ENCODE measurements at places on chromosomes 11 and 22.
A peak's percentile ranks its signal among the peaks of the same experiment; 100 is the strongest.

DNA sequence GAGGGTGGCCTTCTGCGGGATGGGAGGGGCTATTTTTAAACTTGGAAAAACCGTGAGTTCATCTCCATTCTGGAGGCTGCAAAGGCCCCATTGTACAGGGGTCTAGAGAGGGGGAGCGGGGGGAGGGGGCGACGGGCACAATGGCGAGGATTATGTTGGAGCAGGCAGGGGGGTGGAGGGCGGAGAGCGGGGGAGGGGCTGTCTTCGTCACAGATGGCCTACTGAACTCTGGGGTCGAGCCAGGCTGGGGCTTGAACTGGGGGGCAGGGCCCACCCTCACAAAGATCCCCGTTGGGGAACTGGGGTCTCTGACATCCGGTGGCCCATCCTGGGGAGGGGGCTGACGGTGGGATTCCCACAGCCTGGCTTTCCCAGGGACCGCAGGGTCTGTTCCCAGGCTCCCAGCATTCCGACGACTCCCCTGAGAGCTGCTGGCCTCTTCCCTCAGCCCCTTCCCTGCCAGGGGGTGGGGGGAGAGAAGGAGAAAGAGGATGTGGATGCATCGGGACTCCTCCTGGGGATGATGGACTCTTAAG, 3.4 kb upstream of the MCAM start:
- peak; percentile 14 for DNase-seq

DNA sequence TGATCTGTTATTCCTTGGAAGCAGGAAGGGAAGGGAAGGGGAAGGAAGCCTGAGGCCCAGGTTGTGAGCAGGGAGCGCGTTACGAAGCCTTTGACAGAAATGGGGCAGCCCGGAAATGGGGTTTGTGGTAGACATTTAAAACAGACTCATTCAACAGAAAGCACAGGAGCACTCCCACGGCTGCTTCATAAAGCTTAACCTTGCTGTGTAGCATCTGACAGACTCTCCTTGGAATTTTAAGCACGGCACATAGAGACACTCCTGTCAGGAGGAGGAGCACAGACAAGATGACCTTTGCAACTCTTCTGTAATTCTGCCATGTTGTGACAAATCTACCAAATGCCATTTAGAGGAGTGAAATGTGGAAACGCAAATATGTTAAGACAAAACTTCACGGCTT, 131.6 kb downstream of the FBXO7 start:
- no peak for DNase-seq

DNA sequence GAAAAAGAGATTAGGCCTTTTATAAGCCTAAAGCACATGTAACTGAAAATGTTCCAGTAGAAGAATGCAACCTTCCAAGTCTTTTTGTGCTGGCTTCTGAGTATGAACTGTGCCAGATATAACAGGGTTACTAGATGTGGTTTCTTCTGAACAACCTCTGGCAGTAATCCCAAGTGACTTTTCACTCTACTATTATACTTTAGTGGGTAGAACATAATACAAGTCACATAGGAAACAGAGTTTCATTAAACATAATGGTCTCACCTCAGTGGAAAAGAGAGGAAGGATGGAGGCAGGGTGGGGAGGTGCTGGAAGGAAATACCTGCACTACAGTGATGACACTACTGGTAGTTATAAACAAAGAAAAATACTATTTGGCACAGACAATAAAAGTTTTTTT, 81.3 kb downstream of the PHF21A start:
- DNase-seq, result no peak

DNA sequence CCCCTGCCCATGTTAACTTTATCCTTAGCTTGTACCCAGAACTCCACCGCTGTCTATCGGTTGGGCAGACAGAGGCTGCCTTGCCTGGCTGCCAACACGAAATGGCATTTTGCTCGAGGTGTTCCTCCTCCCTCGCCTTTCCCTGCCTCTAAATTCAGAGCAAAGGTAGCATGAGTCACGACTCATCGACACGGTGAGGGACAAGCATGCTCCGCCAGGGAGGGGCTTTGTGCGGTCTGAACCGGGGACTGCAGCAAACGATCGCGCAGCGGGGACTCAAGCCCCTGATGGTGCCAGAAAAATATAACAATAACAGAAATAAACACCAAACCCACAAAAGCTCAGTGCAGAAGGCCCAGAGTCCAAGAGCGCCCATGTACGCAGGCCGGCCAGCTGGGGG, 52.3 kb downstream of the RTL6 start:
- DNase-seq, result no peak

- DNase-seq, result no peak
These were observed 82.2 kb downstream of the RPS6KA4 start for GRCh38 chr11:64441127-64441526.

DNA sequence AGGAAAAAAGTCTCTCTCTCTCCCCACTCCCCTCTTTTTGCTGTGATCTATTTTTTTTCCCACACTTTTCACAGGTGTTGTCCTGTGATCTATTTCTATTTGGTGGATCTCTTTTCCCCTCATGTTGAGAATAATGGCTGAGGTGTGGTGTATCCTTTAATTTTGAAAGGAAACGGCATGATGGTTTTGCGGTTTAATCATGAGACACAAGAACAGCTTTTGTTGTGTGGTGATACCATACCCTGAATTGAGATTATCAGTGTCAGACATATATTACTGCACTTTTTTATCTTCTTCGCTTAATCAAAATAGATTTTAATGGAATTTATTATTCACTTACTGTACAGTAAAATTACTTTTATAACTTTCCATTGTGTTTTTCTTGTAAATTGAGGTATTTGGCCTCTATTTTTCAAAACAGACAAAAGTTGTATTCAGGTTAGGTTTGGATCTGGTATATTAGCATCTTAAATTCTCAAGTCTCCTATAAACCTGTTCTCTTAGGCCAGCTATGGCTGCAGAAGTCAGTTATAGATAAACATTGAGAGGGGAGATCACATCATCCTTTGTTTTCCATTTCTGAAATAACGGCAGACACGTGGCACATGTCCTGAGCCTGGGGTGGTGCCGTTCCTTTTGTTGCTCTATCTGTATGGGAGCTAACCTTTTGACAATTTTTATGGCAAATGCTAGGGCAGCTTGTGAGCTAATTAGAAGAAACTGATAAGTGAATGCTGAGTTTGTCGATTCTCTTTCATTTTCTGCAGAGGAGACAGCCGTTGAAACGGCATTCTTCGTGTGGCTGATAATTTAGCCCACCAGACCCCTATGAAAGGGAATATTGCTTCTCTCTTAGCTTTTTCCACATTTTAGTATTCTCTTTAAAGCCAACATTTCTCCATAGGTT, 25.8 kb downstream of the NF2 start:
- DNase-seq, result no peak

DNA sequence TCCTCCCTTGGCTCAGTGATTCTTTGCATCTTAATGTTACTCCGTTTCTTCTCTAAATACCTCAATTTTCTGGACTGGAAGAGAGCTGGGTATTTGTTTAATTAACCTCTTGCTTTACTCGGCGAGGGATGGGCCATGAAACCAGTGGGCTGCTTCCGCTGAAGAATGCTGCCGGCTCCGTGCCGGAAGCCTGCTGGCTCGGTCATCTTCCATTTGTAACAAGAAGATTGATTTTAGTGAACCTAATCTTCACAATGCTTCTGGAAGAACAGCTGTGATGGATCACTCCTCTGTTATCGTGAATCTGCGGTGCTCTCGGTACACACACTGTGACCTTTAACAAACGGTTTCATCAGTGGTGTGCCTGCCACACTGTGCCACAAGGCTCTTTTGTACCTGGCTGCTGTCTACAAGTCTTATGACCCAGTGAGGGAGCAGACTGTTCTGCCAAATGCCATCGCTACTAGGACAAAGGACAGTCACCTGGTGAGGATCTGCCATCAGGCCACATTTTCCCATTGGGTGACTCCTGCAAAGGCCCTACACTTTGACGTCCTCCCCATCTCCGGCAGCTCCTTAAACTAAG, 25.3 kb upstream of the PARVB start:
- no peak for DNase-seq

GRCh38 chr11:73716153-73717056, 44.5 kb downstream of the RAB6A start:
- peak; percentile 59 for DNase-seq

DNA sequence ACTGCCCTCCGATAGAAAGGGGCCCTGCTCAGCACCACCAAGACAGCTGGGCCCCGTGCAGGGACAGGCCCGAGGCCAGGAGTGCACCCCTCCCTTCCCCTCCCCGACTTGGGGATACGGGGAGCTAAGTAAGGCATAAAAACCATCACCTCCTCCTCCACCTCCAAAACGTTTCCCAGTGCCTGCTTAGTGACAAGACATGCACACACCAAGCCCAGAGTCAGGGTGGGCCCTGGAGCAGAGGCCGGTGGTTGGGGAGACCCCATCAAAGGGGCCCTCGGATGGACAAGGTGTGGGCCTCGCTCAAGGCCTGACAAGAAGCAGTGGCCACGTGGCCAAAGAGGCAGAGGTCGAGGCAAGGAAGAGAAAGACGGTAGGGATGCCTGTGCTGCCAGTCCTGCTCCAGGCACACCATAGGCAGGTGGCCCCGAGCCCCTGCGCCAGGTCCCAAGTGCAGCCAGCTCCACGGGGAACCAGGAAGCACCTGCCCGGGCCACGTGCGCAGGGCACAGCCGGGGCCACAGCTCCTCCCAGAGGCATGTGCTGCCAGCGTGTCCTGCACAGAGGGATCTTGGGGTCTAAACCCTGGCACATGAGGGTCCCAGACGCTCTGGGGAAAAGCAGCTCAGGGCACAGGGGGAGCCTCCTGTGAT, 53.0 kb downstream of the BRD1 start:
- DNase-seq, result no peak

DNA sequence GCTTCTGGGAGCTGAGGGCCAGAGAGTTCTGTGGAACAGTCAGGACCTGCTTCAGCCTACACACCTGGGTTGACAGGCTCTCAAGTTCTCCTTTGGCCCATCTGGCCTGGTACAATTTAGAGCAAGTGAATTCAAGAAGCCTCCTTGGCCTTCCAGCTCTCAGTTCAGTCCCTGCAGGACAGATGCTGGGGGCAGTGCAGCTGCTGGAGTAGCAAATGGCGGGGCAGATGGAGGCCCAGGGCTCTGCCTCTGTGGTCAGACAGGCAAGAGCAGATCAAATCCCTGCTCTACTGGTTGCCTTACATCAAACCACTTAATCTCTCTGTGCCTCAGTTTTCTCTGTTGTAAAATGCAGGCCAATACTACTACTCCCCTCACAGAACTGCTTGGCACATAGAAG, 8.7 kb upstream of the KCNK7 start:
- no peak for DNase-seq

- DNase-seq, result no peak
These were observed 28.1 kb upstream of the ACAT1 start for GRCh38 chr11:108093128-108093904.

DNA sequence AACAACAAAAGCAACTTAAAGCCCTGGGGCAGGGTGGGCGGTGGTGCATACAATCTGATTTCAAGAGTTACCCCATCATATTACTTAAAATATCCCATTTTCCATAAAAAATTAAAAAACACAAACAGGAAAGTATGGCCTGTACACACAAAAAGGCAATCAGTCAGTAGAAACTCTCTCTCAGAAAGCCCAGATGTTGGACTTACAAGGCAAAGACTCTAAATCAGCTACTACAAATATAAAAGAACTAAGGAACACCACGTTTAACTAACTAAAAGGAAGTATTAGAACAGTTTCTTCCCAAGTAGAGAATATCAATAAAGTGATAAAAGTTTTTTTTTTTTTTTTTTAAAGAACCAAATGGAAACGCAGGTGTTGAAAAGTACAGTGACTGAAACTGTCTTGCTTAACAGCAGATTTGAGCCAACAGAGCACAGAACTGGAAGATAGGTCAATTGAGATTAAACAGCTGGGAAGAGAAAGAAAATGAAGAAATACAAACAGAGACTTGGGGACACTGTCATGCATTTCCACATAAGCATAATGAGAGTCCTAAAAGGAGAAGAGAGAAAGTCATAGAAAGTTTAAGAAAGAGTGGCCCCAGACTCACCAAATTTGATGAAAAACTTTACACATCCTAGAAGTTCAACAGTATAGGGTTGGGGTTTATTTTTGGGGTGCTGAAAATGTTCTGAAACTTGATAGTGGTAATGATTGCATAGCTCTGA, 8.6 kb downstream of the SC5D start:
- DNase-seq, result no peak

- DNase-seq, result no peak
These were observed 31.5 kb downstream of the MYEOV start for GRCh38 chr11:69325446-69325845.

- no peak for DNase-seq
These were observed 7.4 kb downstream of the MCM5 start for GRCh38 chr22:35407362-35407761.

DNA sequence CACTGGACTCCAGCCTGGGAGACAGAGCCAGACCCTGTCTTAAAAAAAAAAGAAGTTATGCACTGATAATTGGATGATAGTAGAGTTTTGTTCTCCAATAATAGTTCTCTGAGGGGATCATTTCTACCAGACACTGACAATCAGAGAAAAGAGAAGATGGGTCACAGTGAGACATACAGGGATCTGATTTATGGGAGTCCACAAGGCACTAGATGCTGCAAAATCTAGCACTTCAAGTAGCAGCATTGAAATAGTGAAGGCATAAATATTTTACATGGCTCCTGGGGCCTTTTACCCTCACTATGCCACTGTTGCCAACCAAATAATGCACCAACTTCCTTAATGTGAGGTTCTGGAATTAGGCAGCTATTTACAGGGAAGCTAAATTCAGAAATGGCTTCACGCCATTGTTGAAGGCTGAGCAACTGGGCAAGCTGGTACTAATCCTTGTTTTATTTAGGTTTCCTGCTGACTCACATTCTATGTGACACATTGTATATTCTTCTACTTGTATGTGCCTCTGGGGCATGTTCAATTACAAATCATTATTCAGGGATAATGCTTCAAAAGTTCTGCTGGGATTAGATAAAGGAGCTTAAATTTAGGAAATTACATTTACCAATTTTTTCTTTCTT, 38.2 kb upstream of the ABTB2 start:
- DNase-seq, result no peak

DNA sequence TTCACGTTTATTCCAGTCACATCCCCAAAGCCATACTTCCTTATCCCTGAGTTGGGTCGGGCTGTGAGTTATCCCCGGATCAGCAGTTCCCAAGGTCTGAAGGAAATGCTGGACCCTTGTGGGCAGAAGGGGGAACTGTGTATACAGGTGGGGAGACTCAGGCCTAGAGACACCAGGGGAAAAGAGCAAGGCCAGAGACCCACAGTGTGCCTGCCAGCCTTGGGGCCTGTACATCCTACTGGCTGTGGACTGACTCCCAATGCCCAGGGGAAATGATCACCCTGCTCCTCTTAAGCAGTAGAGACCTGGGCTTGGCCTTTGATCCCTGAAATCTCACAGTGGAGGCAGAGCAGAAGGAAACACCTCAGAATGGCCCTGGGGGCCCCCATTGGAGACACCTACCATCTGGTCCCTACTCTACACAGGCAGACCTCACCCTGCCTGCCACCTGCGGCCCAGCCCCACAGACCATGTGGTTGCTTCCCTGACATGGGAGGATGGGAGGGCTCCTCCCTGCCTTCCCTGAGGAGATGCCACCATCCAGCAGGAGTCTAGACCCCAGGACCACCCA, 1.3 kb downstream of the SELENOM start:
- DNase-seq, result no peak
